Dermis microvascular lymphatic vessel endothelial cell (primary cell): ENCODE measurements at places on chromosomes 6 and 20. TPM values are rescaled to one million over a fixed set of nuclear protein-coding genes. Genes with fewer than 3 reads are reported as not detected.

EEF1A2 gene
- total RNA-seq: 9.2 and 22.0 TPM in 2 replicates

LST1 gene
- total RNA-seq: 0.51 TPM in 1 of 2 replicates, not detected in the other

CRIP3 gene
- not detected in 2 replicates for total RNA-seq

AFG1L gene
- total RNA-seq: 1.8 and 1.9 TPM in 2 replicates

ANGPT4 gene
- total RNA-seq: not detected in 2 replicates

POLR3F gene
- 12.5 and 15.7 TPM in 2 replicates for total RNA-seq

ANKEF1 gene
- total RNA-seq: 0.76 and 1.2 TPM in 2 replicates
